Stromal cell of bone marrow (primary cell): ENCODE measurements at places on chromosomes 6 and 20.

GRCh38 chr20:38698541-38698940 is 25.7 kb upstream of the SLC32A1 start:
- no peak for DNase-seq

DNA sequence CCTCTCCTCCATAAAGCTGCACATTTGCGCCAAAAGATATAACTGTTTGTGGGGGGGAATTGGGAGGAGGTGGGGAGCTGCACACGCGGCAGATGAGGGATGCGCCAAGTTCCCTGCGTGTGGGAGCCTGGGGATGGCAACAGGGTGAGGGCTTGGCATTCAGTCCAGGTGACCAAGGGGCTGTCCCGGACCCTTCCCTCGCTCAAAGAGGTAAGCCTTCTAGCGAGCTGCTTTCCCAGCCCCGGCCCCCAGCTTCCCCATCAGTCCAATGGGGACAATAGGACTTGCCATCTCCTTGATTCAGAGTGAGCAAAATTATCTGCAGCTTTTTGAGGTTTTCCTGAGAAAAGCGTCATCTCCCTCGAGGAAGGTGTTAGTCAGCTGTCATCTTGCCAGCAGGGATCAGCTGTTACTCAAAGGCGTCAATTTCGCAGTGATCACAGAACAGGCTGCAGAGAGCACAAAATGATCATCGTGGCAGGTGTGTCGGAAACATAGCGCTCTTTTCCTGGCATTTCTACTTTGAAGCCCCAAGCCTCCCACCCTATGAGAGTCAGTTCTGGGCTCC is 21.3 kb downstream of the ZNF831 start:
- DNase-seq = no peak

DNA sequence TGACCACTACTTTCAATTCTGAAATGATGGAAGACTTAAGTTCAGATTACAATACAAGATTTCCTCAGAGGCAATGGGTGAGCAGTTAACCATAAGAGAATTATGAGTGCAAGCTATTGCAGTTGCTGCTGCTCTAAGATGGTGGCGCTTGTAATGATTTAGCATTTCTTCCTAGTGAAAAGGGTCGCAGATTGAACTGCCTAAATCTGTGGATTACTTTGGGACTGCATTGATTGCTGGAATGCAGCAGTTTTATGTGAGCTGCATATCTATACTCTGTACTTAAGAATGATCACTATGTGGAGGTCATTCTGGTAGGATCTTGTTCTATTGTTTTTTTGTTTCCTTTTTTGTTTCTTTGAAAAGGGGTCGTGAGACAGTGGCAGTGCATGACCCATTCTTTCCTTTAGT is 5.3 kb downstream of the SCAF8 start:
- no peak for DNase-seq

DNA sequence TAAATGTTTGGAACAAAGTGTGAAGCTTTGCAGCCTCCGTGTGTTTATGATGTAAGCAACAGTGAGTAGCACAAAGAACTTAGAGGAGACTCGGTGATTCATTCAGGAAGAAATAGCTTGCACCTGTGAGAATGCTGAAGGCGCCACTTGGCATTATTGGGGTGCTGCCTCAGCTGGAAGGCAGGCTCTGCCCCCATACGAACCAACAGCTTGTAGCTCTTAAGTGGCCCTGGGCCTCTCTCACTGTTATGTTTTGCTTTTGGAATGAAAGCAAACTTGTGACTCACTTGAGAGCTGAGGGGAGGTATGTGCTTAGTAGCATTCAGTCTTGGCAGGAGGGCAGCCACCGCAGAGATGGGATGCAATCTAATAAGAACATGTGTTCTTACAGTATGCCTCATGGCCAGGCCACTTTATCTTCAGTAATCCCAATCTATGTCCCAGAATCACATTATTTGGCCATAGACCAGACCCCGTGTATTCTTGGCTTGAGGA is 310.7 kb downstream of the EYA4 start:
- DNase-seq = peak; percentile 94

DNA sequence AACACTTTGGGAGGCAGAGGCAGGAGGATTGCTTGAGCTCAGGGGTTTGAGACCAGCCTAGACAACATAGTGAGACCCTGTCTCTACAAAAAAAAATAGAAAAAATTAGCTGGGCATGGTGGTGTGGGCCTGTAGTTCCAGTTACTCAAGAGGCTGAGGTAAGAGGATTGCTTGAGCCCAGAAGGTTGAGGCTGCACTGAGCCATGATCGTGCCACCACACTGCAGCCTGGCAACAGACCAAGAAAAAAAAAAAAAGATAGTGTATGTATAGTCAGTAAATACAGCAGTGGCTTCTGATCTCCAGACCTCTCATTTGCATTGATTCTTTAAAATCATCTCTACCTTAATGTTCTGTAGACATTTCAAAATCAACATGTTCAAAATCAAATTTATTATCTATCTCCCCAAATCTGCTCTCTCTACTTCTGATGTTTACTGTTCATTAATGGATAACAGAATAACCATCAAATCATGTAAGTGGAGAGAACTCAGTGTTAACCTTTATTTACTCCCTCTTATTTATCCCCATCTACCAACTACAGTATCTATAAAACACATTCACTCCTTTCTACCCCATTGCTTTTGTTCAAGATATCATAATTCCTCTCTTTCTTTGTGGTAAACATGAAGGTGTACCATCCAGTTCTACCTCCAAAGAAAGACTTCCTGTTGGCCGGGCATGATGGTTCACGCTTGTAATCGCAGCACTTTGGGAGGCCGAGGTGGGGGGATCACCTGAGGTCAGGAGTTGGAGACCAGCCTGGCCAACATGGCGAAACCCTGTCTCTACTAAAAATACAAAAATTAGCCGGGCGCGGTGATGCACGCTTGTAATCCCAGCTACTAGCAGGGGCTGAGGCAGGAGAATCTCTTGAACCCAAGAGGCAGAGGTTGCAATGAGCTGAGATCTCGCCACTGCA is 7.7 kb downstream of the PROCR start:
- no peak for DNase-seq

- DNase-seq = no peak
Measured at GRCh38 chr6:96675597-96675996, 112.7 kb downstream of the FHL5 start.

DNA sequence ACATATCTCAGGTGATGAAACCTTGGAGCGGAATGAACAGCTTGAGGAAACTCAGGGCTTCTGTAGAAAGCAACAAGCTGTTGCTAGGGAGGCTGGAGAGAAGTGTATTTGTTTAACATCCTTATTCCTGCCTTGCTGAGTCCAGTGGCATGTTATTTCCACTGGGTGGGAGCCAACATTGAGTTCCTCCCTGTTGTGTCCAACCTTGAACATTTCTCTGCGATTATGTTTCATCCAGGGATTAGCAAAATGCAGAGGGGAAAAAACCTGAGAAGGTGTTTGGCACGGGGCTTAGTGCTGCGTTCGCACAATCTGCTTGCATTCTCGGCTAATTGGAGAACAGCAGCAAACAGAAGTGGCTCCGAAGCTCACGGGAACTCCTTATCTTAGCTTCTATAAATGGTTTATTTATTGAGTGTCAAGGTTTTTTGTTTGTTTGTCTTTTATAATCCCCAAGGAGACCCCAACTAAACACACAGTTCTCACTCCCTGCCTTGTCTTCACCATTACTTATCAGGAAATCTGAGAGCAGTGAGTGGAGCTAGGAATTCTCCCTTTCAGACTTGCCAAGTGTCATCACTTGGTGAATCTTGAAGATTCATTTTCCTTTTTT is 412.8 kb downstream of the CDC5L start:
- peak; percentile 71 for DNase-seq

GRCh38 chr6:128240024-128240428 is 280.4 kb downstream of the PTPRK start:
- no peak for DNase-seq

GRCh38 chr6:160927416-160927815 is 64.2 kb upstream of the MAP3K4 start:
- DNase-seq = no peak

- DNase-seq = no peak
Measured at GRCh38 chr6:37131104-37131959, 38.6 kb upstream of the PIM1 start.

DNA sequence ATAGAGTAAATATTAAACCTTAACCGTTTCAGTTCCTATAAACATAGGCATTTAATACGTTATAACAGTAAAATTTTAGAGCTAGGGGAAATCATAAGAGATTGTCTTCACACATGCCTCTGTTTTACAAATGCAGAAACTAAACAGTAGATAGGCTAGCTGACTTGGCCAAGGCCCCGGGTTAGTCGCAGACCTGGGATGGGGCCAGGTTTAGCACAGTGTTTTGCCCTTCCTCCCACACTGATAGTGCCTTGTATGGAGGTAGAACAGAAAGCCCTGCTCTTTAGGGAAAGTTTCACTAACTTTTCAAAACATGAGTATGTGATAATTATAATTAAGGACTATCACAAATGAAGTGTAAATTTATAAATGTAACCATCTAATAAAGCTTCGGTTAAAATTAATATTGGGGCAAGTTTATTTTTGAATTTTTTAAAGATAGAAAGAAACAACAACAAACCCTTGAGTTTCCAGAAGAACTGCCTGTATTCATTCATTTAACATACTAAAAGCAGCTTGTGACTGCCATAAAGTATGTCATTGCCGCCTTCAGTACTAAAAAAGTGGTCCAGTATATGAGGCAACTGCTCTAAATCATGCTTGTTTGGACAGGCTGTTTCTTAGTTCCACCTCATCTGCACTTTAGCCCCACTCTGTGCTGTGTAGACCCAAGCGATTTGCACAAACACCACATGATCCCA is 62.5 kb upstream of the LOC128125822 start:
- DNase-seq = no peak

- DNase-seq = no peak
Measured at GRCh38 chr6:125802383-125802782, 11.6 kb downstream of the NCOA7 start.

DNA sequence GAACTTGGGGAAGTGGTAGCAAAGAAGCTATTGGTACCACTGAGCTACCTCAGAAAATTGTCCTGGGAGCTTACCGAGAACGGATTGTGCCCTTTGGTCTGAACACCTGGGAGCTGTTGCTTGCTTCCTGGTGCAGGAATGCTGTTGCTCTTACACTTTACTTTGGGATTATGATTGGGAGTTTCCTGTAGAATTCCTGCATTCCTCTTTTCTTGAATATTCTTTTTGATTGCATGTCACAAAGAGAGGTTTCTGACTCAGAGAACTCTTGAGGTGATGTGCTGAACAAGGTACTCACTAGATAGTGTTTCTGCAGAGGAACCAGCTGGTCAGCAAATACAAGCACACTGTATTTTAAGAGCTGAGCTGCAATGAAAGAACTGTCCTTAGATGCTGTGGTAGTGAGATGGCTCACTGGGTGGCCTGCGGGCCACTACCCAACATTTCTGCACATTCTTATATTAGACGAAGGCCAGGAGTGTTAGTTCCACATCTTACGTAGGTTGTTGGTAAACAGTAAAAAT is 35.0 kb downstream of the LRRC1 start:
- DNase-seq = no peak

DNA sequence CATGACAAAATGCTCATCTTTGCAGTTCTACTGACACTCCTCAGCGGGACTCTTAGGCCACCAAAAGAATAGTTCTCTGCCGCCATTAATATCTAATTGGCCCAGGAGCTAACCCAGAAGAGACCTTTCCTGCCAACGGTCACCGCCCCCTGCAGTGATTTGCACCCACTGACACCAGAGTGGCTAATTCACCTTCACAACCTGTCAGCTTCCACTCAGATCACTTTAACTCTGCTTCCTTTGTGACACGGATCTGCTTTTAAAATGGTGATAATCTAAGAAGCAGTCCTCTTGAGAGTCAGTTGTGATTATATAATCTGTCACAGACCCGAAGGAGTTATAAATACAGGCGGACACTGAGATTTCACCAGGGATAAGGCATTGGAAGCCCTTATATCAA is 172.8 kb downstream of the FRK start:
- no peak for DNase-seq

DNA sequence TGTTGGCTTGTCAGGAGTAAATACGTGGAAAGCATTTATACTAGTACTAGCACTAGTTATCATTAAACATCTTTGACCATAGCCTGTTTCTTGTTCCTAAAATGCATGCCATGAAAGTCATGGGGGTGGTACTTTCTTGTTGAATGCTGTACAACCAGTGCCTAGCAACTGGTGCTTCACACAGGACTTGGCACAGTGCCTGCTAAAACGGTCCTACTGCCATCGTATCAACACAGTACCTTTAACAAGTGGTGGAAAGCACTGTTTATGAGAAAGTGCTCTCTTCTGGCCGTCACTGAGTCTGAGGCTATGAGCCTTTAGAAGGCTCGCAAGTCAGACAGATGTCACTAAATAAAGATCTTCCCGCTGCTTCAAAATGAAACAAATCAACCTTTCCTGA is 21.6 kb downstream of the ZNFX1 start:
- no peak for DNase-seq

GRCh38 chr6:107607116-107607515 is 117.2 kb downstream of the SOBP start:
- no peak for DNase-seq

GRCh38 chr20:16397086-16397485 is 176.2 kb downstream of the KIF16B start:
- peak; percentile 18 for DNase-seq
